ENCODE measurements at places on chromosomes 4 and X.

DNA sequence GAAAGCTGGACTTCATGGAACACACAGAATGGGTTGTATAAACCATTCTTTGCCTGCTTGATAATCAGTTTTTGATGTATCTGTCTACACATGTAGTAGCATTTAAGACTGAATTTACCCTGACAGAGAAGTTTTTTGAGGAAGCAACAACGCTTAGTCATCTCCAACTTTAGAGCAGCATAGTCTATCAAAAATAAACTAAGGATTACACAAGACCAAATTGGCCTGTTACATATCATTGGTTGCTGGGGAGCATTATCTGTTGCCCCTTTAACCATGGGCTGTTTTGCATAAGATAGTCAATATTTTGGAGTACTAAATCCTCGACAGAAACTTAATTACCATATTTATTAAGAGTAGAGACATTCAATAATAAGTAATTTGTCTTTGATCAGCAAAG lies 347.4 kb downstream of the FAM47B start:
- no peak for DNase-seq

DNA sequence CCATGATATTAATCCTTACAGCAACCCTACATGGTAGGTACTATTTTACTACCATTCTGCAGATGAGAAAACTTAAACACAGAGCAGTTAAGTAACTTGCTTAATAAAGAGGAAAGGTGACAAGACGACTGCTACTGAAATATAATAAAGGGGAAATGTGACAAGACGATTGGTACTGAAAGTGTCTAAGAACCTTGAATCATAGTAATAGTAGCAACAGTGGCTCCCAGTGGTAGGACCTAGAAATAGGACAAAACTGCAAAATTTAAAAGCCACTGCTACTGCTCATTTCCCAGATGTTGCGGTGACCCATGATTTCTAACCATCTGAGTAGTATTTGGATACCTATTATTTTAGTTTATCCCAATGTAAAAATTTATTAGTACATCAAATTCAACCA lies 89.5 kb downstream of the TASL start:
- DNase-seq = peak; percentile 15

GRCh38 chrX:86047936-86048280 lies 550 bp upstream of the CHM start:
- DNase-seq = no peak

DNA sequence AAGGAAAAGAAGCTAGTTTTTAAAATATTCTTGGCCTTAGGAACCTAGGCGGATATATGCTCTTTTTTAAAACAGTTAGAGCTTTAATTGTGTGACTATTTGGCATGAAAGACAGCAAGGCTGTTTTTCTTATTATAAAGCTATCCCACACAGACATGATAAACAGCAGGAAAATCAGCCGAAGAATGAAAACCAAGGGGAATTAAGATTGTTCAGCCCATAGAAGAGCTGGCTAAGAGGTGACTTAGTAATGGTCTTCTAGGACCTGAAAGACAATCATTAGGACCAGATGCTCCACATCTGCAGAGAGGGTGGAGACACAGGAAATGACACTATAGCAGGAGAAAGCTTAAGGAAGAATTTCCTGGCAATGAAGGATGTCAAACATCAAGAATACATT lies 171.4 kb upstream of the NRK start:
- no peak for DNase-seq

DNA sequence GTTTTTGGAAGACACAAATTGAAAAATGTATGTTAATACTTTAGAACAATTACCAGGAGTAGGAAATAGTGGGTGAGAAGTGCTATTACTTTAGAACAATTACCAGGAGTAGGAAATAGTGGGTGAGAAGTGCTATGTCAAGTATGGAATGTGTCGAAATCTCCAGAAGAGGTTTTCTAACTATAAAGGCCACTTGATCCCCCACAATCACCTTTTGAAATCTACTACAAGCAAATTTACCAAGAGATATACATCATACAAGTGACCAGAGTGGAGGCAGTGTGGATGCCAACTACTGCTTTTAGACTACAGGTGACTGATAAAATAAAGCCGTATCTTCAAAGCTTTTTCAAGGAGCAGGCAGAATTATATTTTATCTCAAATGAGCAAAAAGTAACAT lies 43.1 kb downstream of the MAB21L2 start:
- no peak for DNase-seq
